ENCODE measurements at places on chromosomes 16 and 17.

DNA sequence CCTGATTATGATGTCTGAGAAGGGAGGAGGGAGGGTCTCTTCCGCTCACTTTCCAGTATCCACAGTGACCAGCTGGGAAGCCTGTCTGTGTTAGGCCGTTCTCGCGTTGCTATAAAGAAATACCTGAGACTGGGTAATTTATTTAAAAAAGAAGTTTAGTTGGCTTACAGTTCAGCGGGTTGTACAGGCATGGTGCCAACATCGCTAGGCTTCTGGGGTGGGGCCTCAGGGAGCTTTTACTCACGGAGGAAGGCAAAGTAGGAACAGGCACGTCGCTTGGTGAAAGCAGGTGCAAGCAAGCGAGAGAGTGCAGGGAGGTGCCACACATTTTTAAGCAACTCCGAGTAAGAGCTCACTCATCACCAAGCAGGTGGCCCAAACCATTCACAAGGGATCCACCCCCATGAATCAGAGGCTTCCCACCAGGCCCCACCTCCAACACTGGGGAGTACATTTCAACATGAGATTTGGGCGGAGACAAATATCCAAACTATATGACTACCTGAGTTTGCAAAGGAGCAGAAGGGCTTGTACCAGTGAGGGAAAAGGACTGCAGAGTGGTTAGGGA lies 137.5 kb downstream of the CCDC182 start:
- no peak for DNase-seq

DNA sequence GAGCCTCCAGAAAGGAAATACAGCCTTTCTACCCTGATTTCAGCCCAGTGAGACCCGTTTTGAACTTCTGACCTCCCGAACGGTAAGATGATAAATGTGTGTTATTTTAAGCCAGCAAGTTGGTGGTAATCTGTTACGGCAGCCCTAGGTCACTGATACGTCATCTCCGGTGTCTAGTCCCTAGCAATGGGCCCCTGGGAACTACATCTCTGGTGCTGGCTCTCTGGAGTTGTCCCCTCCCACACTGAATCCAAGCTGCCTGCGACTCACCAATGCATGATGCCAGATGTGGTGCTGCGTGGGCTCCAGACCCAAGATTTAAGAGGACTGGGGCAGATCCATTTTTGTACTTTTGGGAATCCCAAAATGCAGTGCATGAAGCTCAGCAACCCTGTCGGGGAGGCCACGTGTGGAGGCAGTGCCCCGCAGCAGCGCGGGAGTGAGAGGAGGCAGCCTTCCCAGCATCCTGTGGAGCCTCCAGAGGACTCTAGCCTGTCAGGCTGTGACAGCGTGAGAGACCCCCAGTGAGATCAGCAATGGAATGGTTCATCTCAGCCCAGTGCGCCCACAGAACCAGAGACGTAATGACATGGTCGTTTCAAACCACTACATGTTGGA lies 43.6 kb upstream of the USP7 start:
- no peak for DNase-seq

DNA sequence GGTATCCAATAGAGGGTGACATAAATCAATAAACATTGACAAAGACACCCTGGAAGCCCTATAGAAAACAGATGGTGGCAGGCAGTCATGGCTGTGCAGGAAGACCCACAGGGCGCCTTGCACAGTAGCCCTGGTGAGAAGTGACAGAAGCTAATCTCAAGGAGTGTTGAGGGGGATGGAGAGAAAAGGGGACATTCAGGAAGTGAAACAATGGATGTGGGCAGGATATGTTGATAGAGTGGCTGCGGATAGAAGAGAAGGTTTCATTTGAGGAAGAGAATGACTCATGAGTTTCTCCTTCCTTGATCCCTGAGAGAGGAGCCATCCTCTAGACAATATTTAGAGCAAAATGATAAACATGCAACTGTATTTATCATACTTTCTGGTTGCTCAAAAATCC lies 468.8 kb upstream of the HSBP1 start:
- no peak for DNase-seq

DNA sequence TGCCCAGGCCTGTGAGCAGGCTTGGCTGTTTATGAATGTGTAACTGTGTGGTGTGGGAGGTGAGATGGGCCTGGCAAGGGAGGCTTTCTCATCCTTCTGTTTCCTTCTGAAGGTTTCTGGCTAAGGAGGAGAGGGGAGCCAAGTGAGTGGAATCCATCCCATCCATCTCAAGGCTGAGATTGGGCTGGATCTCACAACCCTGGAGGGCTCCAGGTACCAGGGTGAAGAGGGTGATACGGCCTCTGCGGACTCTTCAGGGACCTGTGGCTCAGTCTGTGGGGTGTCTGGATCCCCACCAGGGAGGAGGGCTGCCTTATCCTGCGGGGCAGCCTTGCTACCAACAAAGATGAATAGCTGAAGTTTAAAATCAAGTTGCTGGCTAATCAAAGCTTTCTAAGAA lies 7.0 kb downstream of the ZNF629 start:
- DNase-seq = no peak

GRCh38 chr16:80107900-80108299 lies 432.9 kb upstream of the DYNLRB2 start:
- no peak for DNase-seq

DNA sequence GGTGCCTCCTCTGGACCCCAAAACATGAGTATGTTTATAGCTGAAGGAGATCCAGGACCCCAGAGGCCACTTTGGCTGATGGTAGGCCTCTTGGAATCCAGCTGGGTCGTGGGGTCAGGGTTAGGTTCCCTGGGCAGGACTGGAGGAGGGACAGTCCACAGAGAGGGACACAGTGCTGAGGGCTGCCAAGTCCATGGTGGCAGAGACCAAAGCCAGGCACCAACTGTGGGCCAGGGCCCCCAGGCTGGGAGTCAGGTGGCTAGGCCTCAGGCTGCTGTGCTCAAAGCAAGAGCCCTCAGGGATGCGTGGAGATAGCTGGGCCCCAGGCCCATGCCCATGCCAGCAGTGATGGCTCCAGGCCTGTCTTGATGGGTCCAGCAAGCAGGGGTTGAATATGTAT lies 44.1 kb downstream of the RAB11FIP4 start:
- no peak for DNase-seq

GRCh38 chr17:699345-699744 lies 15.3 kb downstream of the VPS53 start:
- DNase-seq = no peak

- DNase-seq = no peak
Observed at GRCh38 chr16:81700071-81700779, 78.9 kb upstream of the PLCG2 start.

GRCh38 chr17:48997827-48998586 lies 822 bp downstream of the IGF2BP1 start:
- DNase-seq = no peak

DNA sequence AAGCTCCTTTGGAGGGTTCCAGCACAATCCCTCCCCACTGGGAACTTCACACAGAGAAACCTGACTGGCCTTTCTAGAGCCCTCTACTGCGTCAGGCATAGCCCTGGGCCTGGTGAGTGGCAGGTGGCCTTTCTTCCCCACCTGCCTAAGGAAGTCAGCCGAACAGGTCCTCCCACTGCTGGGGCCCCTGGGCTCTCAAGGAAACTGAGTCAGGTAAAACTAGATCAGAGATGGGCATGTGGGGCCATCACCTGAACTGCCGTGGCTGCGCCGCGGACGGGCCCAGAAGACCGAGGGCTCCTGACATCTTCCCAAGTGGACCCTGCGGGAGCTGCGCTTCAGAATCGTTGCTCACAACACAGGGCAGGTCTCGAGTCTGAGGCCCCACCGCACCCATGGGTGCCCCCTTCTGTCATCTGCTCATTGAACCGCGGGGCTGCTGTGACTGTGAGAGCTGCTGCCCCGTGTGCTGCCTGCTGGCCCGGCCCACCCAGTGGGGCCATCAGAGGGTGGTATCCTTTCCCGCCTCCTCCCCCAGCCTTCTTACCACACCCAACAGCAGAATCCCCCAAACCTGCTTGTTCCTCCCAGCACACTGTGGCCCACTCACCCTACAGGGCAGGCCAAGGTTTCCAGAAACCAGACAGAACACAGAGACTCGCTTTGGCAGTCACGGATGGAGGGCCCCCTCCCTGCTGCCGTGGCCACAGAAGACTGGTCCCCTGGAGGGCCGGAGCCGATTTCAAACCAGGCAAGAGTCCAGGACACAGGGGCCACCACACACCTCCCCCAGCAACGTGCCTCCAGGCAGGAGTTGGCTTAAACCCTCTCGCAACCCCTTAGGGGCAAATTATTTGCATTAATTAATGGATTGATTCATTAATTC lies 81.1 kb downstream of the TBC1D16 start:
- no peak for DNase-seq

- no peak for DNase-seq
Observed at GRCh38 chr16:63776437-63776836, 1345.4 kb downstream of the CDH11 start.

DNA sequence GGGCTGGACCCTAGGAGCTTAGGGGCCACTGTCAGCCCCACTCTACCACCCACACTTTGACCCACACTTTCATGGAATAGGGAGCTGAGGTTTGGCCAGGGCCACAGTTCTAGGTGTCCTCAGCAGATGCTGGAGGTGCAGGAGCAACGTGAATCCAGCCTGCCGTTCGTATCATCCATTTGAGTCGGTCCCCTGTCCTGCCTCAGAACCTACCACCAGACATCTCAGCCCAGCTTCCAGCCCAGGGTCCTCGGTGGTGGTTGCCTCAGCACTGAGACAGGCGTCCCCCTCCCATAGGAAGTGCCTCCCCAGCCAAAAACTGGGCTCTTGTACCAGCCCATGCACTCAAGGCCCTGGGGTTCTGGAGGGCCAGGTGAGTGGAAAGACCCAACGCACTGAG lies 359 bp upstream of the ITGAE start:
- DNase-seq = no peak

- no peak for DNase-seq
Observed at GRCh38 chr16:79687249-79688130, 87.0 kb upstream of the MAF start.

DNA sequence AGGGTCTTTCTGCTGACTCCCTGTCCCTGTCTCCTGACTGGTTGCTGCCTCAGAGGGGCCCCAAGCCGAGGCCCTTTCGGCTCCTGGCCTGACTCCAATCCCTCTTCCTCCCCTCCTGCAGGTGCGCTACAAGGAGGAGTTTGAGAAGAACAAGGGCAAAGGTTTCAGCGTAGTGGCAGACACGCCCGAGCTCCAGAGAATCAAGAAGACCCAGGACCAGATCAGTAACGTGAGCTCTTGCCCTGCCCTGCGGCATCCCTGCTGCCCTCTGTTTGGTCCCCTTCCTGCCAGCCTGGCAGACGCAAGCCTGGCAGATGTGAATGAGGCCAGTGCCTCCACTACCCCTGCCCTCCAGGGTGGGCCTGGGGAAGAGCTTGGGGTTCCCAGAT lies 27.1 kb upstream of the LASP1NB start:
- peak; percentile 40 for DNase-seq

- no peak for DNase-seq
Observed at GRCh38 chr17:76074390-76075363, at the start of gene GALR2. Gene GALR2 (plus strand): TSS chr17:76074781. CDS start chr17:76074884, 103 bp downstream.

DNA sequence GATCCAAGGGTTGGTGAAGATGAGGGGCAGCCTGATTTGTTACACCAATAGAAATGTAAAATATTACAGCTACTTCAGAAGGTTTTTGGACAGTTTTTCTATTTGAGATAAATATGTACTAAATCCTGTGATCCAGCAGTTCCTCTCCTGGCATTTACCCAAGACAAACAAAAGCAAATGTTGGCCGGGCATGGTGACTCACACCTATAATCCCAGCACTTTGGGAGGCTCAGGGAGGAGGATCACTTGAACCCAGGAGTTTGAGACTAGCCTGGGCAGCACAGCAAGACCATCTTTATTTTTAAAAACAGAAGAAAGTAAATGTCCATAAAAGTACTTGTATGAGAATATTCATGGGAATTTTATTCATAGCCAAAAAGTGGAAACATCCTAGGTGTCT lies 64.8 kb upstream of the MRC2 start:
- DNase-seq = no peak

- peak; percentile 27 for DNase-seq
Observed at GRCh38 chr17:65559804-65560627, 1.4 kb downstream of the AXIN2 start.

DNA sequence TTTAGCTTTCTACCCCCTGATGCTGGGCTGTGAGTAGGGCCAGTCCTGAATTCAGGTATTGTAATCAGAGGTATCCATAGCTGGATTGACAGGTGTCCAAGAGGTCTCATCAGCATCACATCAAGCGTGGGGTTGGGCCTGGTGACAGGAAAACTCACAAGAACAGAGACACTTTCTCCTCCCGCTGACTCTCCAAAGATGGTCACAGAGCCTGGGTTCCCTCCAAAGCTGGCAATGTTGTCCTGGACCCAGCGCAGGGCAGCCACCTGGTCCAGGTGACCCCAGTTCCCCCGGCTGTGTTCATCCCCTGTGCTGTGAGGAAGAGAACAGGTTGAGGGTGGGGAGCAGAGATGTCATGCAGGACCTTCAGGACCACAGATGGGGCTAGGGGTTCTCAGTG lies 11.7 kb downstream of the CES1 start:
- DNase-seq = no peak

DNA sequence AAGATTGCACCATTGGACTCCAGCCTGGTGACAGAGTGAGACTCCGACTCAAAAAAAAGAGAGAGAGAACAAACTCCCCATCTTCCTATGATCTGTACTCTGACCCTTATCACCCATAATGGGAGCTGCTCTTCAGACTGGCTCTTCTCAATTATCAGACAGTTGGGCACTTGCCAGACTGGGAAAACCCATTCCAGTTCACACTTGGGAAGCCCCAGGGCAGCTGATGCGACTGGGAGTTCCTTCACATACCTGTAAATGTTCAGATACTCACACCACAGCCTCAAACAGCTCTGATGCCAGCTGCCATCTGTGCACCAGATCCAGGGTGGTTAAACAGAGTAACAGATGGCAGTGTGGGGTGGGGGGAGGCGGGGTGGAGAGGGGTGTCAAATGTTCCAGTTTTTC lies 23.8 kb upstream of the TMEM101 start:
- DNase-seq = no peak

GRCh38 chr17:44911133-44912001 lies 3.9 kb downstream of the GFAP start:
- DNase-seq = peak; percentile 49

DNA sequence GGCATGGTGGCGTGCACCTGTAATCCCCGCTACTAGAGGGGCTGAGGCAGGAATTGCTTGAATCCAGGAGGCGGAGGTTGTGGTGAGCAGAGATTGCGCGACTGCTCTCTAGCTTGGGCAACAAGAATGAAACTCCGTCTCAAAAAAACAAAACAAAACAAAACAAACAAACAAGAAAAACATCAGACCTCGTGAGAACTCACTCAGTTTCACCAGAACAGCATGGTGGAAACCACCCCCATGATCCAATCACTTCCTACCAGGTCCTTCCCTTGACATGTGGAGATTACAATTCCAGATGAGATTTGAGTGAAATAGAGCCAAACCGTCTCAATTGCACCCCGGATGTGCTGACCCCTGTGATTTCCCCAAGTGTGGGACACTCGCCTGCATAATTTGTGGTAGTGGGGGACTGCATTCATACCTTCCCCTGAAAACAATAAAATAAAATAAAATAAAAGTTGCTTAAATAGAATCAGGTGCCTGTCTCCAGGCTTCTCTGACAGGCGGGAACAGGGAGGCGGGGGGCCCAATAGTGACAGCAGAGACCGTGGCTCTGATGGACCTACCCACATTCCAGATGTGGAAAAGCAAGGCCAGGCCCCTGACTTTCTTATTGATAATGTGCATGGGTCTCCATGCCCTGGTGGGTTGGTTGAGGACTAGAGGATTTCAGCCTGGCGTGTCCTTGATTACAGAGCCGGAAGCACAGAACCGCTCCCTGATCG lies 13.1 kb downstream of the ZSCAN10 start:
- no peak for DNase-seq

Measured in activated naive CD8-positive, alpha-beta T cell treated with anti-CD3 and anti-CD28 coated beads for 36 hours (primary cell).